NCI-H524 (cell line): ENCODE measurements at places on chromosomes 1 and 21.

DNA sequence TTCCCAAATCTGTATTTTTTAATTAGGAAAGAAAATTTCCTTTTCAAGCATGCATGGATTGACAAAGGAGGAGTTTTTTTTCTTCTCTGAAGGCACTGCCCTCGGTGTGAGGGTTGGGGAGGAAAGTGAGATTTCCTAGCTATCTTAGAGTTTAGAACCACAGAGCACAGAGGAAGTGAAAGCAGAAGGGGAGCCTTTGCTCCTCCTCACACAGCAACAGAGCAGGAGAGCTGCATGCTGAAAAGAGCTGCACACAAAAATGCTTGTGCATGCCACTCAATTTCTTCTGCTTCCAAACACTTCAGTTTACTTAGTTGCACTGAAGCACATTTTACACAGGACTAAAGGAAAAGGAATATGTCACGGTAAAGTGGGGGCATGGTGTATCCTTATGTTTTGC, 308.1 kb downstream of the GPATCH2 start:
- DNase-seq, result no peak

GRCh38 chr1:100628631-100629081, 90.7 kb downstream of the GPR88 start:
- no peak for DNase-seq

- no peak for DNase-seq
Measured at GRCh38 chr1:76949503-76949902, 82.2 kb downstream of the ST6GALNAC5 start.

GRCh38 chr1:51301152-51301843, 29.1 kb downstream of the TTC39A start:
- no peak for DNase-seq

GRCh38 chr1:98211271-98211845, 290.5 kb upstream of the DPYD start:
- DNase-seq, result no peak

DNA sequence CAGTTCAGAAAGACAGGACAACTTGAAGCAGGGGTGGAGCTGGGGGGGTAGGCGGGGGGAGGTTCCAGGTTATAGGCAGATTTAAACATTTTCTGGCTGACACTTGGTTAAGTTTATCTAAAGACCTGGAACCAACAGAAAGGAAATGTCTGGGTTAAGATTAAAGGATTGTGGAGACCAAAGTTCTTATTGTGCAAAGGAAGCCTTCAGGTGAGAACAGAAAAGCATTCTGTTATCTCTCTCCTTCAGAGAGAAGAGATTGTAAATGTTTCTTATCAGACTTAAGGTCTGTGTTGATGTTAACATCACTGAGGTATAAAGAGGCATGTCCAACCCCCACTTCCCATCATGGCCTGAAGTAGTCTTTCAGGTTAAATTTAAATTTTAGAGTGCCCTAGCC, 3.7 kb upstream of the ACADM start:
- DNase-seq, result no peak
